Stromal cell of bone marrow (primary cell): ENCODE measurements at places on chromosomes 13 and 19.

GRCh38 chr13:104436555-104436954 is 1370.3 kb upstream of the SLC10A2 start:
- no peak for DNase-seq

- DNase-seq: no peak
These were observed 4.2 kb downstream of the PRR36 start for GRCh38 chr19:7869910-7870511.

- DNase-seq: no peak
These were observed 1194.4 kb downstream of the SLITRK1 start for GRCh38 chr13:82687884-82688283.

DNA sequence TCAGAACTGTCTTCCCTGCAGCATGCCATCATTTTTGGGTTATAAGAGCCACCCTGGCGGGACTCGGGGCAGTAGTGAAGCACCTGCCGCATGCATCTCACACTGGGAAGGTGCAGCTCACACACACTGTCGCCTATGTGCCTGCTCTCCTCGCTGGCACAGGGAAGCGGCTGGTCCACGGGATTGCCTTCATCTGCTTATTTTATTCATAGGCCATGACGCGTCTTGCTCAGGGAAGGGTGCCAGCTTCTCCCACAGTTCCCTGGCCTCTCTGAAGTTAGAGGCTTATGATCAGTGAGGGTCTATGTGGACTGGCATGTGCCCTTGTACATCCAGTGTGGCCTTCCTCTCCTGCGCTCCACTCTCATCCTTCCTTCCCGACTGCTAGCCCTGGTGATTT is 150.0 kb downstream of the KLF12 start:
- DNase-seq: no peak

GRCh38 chr13:76820759-76821158 is 65.4 kb downstream of the KCTD12 start:
- DNase-seq: peak; percentile 91

DNA sequence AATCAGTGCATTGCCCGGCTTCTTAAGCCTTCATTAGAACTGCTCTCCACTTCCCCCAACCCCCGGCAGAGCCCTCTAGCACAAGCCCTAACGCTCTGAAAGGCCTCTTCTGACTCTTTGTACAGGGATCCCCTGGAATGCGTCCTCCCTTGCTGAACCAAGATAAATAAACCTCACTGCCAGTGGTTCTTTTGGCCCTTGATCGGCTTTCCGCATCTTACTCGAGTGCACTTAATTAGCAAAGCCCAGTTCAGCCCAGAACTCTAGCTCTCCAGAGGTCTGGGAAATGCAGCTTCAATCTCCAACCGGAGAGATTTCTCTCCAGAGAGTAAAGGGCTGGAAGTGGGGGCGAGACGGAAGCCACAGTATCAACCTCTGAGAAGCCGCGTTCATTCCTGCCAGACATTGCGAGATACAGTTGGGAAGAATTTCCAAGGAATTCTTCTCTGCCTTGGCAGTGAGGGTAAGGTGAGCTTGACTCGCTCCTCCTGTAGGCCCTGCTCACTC is 8.7 kb upstream of the ZNF444 start:
- DNase-seq: peak; percentile 75

GRCh38 chr19:51259348-51260245 is 8.7 kb downstream of the SIGLECL1 start:
- DNase-seq: peak; percentile 7

DNA sequence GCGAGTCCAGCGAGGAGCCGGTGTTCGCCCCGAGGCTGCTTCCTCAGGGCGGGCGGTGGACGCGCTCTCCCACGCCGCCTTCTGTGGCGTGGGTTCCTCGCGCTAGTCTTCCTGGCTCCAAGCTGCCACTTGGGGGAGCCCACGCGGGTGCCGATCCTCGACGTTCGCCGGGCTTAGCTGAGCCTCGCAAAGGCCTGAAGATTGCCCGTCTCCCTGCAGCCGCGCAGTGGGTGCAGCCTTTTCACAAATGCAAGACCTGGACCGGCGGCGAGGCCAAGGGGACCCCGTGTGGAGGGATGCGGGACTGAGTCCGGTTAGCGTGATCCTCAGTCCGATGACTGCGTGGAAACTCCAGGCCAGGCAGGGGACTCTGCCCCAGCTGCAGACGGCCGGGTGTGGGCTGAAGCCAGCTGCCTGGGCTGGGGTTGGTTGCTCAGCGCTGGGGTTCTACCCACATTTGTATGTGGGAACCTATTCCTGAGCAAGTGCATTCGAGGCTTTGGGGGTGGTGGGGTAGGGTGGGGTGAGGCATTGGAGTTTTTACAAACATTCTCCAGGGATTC is 16.6 kb upstream of the LRP3 start:
- no peak for DNase-seq

- DNase-seq: no peak
These were observed 562.1 kb upstream of the PCDH9 start for GRCh38 chr13:67792151-67792676.

- DNase-seq: no peak
These were observed at the start of gene GJA3 for GRCh38 chr13:20160306-20161274. Gene GJA3, minus strand, starts transcription at chr13:20161052. Its CDS starts 17,764 bp downstream, at chr13:20143288.

GRCh38 chr19:54147676-54148075 is 10.1 kb downstream of the CNOT3 start:
- DNase-seq: no peak

GRCh38 chr19:12837225-12837624 is 1.1 kb upstream of the MAST1 start:
- no peak for DNase-seq

- DNase-seq: no peak
These were observed 40.5 kb downstream of the COL4A1 start for GRCh38 chr13:110266431-110266809.

- DNase-seq: no peak
These were observed 61.8 kb downstream of the MYO9B start for GRCh38 chr19:17137417-17137816.

- no peak for DNase-seq
These were observed 2.7 kb downstream of the ALDH16A1 start for GRCh38 chr19:49455773-49456172.

GRCh38 chr19:49128545-49129237 is 9.3 kb downstream of the PPFIA3 start:
- no peak for DNase-seq

- DNase-seq: no peak
These were observed 296.3 kb downstream of the NALCN start for GRCh38 chr13:101120007-101120406.

DNA sequence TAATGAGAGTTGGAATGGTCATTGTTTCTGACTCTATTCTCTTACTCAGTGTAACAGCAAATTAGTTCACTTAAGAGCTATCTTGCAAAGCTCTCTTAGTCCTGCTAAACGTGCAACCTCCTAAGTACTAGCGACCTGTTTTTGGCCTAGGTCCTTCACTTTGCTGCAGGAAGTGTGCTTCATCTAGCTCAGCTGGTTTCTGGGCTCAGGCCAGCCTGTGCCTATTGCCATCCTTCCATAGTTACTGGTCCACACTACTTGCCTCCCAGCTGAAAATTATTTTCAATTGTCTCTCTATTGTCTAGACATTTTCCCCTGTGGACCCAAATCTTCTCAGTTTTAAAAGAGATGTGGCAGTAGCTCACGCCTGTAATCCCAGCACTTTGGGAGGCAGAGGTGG is 561.3 kb downstream of the FGF9 start:
- DNase-seq: no peak

- no peak for DNase-seq
These were observed 65.0 kb upstream of the FNDC3A start for GRCh38 chr13:48910686-48911085.

DNA sequence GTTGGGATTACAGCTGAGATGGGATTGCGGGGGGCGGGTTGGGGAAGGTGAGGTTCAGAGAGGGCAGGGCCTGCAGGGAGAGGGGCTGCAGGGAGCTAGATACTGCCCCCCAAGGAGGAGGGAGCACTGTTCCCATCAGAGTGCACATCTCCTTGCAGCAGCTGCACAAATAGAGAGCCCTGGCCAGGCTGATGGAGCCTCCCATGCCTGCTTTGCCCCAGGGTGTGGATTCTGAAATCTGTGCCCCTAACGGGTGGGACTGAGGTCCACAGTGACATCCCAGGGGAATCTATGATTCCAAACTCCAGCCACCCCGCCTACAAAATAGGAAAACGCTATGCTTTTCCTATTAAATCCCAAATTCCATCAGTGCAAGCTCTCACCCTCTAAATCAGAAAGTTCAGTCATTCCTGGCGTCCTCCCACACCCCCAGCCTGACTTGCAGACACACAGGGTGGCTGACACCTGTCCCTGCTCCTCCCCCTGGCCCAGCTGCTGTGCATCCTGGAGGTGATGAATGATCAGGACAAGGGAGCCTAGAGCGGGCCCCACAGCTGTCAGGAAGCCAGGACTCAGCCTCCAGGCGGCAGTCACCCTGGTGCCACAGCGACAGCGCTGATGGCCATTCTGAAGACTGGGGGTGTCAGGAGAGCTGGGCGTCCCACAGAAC is 6.3 kb upstream of the CEACAM21 start:
- DNase-seq: no peak

GRCh38 chr13:48066310-48066989 is 28.5 kb downstream of the MED4 start:
- no peak for DNase-seq

DNA sequence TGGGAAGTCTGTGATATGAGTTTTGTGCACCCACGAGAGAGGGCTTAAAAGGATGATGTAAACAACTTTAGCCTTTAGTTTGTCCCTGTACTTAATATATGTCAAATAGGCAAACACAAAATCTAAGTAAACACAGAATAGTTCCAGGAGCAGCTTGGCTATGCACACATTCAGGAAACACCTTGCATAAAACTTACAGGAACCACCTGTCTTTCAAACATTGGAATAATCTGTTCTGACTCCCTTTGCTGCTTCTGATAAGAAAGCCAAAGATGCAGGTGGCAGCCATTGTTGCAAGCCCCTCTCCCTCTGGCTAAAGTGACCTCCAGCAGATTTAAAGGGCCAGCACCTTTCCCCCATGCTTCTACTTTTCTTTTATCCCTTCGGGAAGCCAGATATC is 4.7 kb downstream of the EEF1AKMT1 start:
- no peak for DNase-seq

- DNase-seq: no peak
These were observed 22.2 kb downstream of the RASA3 start for GRCh38 chr13:114110091-114110829.

DNA sequence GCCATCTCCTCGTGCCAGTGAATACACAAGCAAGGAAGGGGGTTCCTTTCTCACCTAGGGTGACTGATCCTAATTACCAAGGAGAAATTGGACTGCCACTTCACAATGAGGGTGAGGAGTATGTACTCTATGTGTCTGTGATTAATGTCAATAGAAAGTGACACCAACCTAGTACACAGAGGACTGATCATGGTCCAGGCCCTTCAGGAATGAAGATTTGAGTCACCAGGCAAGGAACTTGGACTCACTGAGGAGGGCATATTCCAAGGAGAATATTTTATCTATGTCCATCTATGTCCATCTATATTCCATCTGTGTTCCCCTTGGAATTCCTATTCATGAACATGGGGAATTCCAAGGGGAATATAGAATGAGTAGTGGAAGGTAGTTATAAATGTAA is 9.2 kb upstream of the ALOX5AP start:
- no peak for DNase-seq

DNA sequence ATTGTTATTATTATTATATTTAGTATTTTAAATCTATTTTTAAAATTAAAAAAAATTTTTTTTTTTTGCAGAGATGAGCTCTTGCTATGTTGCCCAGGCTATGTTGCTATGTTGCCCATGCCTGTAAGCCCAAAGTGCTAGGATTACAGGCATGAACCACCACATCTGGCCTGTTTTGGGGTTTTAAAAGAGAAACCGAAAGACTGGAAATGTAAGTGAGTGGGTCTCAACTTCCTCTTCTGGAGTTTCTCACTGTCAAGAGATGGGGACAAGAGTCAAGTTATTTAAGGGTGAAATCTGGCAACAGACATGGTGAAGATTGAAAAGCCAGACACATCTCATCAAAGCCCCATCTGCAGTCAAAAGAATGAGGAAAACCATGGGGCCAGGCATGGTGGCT is 4.2 kb upstream of the OR7G3 start:
- no peak for DNase-seq

- DNase-seq: no peak
These were observed 266.2 kb downstream of the KCTD12 start for GRCh38 chr13:76620036-76620435.

- no peak for DNase-seq
These were observed 808 bp downstream of the SLITRK5 start for GRCh38 chr13:87671753-87672605.

GRCh38 chr13:53052675-53053074 is 24.1 kb downstream of the OLFM4 start:
- DNase-seq: no peak

GRCh38 chr13:113187883-113188665 is 20.4 kb downstream of the PCID2 start:
- DNase-seq: no peak

GRCh38 chr13:32616883-32617511 is 30.7 kb downstream of the PDS5B start:
- DNase-seq: no peak

DNA sequence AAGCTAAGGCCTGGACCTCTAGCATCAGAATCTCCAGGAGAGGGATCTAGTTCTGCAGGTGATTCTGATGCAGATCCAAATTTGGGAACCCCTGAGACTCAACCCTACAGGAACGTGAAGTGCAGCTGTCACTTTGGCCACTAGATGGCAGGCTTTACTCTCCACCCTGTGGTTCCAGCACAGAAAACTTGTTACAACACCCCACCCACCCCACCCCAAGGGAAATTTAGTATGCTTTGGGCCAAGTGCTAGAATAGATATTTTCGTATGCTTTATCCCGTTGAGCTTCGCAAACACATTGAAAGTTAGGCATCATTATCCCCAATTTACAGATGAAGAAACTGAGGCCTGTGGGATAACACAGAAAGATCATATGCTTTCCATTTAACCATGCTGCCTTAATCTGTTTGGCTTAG is 232.0 kb downstream of the B3GLCT start:
- DNase-seq: peak; percentile 41

DNA sequence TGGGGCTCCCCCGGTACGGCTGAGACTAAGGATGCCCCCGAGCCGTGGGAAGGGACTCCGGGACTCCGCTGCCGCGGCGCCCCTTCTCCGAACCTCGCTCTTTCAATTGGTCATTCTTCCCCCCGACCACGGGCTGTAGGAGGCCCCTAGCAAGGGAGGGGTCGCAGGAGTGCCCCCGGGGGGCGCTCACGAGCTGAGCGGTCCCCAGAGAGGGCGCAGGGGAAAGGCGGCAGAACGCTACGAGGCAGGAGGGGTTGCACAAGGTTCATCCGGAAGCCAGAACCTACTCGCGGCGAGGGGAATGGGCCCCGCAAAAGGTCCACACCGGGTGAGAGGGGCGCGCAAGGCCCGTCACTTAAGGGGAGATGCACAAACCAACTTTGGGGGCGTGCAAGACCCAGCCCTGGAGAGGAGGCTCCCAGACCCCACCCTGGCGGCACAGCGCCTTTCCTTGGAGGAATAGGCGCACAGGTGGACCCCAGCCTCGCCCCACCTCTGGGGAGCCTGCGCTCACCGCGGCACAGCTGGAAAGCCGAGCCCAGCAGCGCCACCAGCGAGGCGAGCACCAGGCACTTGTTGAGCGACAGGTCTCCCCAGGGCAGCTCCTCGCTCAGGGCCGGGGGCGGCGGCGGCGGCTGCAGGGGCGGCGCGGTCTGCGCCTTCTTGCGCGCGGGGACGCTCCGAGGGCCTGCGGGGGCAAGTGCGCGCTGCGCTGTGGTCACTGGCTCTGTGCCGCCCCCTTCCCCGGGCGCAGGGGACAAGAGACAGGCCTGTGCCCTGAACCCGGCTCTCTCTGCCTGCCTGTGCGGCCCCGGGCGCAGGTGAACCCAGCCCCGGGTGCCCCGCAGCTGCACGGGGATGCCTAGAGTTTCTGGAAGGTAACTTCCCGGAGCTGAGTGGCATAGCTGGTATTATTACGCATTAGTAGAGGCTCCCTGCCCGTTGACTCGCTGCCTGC is 2.8 kb downstream of the JSRP1 start:
- DNase-seq: no peak

- no peak for DNase-seq
These were observed 716.0 kb upstream of the PCDH9 start for GRCh38 chr13:67946131-67946530.
